Endothelial cell of coronary artery (primary cell): ENCODE measurements at places on chromosomes 7 and 10. TPM values are rescaled to one million over a fixed set of nuclear protein-coding genes. Genes with fewer than 3 reads are reported as not detected.

The KCNH2 gene
- under 0.01 TPM in 1 of 2 replicates, not detected in the other for total RNA-seq

The SYT15B gene
- 1.0 TPM in 1 of 2 replicates, not detected in the other for total RNA-seq

The SEMA3A gene
- 2.4 and 47.7 TPM in 2 replicates for total RNA-seq

The MEPCE gene
- total RNA-seq, result 33.0 and 42.9 TPM in 2 replicates

The EIF5AL1 gene
- 0.38 and 0.45 TPM in 2 replicates for total RNA-seq

The PAPOLB gene
- total RNA-seq, result under 0.01 and 0.09 TPM in 2 replicates

The SMARCD3 gene
- total RNA-seq, result 4.1 and 8.1 TPM in 2 replicates

The AGAP5 gene
- total RNA-seq, result 1.6 and 4.4 TPM in 2 replicates

The VPS41 gene
- 38.4 and 49.0 TPM in 2 replicates for total RNA-seq

The AOAH gene
- 0.09 TPM in 1 of 2 replicates, not detected in the other for total RNA-seq

The LIPF gene
- not detected in 2 replicates for total RNA-seq

The PDE6C gene
- total RNA-seq, result not detected in 2 replicates

The SPDYE11 gene
- total RNA-seq, result not detected in 2 replicates

The PPP1R3C gene
- total RNA-seq, result 0.72 and 8.2 TPM in 2 replicates

The CTTNBP2 gene
- 0.18 TPM in 1 of 2 replicates, not detected in the other for total RNA-seq

The CLRN3 gene
- 0.09 TPM in 2 replicates for total RNA-seq

The SPDYE16 gene
- not detected in 2 replicates for total RNA-seq

The SSC4D gene
- total RNA-seq, result 0.36 and 0.47 TPM in 2 replicates

The PRKG1 gene
- total RNA-seq, result 1.9 and 3.9 TPM in 2 replicates

The SPDYE8 gene
- not detected in 2 replicates for total RNA-seq

The MTG1 gene
- total RNA-seq, result 40.2 and 40.4 TPM in 2 replicates

The C10orf67 gene
- not detected in 2 replicates for total RNA-seq

The AGMO gene
- total RNA-seq, result not detected in 2 replicates

The CNTNAP2 gene
- 0.18 TPM in 1 of 2 replicates, not detected in the other for total RNA-seq
